ENCODE measurements at places on chromosomes 2 and 18.

DNA sequence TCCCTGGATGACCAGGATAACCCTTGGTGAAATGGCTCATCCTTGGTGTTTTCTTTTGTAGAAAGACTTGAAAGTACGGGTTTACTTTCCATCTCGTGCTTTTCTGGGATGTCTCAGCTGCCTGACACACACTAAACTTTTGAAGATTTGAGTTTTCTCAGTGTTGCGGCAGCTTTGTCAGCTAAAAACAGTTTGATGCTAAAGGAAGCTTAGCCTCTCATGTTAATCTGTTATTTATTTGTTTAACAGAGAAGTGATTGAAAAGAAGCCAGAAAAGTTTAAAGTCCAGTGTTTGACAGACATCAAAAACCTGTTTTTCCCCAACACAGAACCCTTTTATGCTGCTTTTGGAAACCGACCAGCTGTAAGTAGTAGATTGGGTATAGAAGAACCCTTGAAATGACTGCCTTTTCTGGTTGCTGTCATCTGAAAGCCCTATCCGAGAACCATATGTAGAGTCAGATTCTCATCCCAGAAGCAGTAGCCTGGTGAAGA lies 72.8 kb downstream of the LPIN1 start:
- DNase-seq: no peak

DNA sequence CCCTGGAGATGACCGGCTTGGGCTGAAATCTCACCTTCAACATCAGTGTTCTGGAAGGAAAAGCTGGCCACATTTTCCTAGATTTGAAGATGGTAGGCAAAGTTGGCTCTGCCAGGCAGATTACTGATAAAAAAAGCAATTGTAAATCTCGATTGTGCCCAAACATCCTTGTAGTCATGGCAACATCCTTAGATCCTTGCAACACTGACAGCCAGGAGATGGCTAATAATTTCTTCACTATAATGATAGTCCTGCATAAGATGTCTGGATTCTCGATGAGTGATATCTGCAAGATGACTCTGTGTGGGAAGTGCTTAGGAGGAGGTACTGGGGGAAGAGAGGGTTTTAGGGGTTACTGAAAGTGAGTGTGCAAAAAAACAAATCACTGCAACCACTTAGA lies 149.1 kb downstream of the FSHR start:
- no peak for DNase-seq

DNA sequence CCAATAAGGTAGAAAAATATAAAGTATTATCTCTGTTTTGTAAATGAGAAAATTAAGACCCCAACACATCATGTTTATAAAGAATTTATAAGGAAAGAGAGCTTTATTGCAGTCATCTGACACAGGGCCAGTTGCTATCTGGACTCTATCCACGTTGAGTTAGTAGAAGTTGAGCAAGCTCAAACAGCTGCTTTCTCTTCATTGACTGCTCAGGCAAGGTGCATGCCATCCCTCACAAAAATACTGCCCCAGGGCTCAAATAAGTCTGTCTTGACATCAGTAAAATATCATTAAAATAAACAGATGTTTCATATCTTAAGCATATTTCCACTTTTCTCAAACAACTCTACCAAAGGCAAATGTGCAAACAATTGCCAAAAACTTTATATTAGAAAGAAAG lies 14.8 kb downstream of the COL5A2 start:
- DNase-seq: peak; percentile 48

GRCh38 chr18:78497641-78498040 lies 482.0 kb upstream of the SALL3 start:
- no peak for DNase-seq

GRCh38 chr2:167857416-167857815 lies 390.0 kb downstream of the STK39 start:
- DNase-seq: no peak
